PC-3 (cell line): ENCODE measurements at places on chromosomes 4 and X.
A peak's percentile ranks its signal among the peaks of the same experiment; 100 is the strongest.

DNA sequence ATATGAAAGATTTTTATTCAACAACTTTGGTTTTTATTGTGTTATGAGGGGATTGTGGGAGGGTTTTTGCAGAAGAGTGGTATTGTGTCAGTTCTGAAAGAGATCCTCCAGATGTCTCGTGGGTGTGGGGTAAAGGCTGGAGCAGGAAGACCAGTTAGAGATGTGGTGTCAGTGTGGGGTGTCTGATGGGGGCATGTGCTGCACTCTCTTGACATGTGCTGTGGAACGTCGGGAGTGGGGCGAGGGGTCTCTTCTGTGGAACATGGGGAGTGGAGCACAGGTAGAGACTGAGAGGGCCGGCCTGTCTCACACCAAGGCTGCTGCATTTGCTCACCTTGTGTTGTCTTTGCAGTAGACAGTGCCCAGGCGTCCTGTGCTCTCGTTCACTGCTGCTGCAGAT is 37.6 kb downstream of the FAM193A start:
- DNase-seq = no peak

- DNase-seq = no peak
Measured at GRCh38 chr4:81747242-81747930, 275.7 kb upstream of the RASGEF1B start.

DNA sequence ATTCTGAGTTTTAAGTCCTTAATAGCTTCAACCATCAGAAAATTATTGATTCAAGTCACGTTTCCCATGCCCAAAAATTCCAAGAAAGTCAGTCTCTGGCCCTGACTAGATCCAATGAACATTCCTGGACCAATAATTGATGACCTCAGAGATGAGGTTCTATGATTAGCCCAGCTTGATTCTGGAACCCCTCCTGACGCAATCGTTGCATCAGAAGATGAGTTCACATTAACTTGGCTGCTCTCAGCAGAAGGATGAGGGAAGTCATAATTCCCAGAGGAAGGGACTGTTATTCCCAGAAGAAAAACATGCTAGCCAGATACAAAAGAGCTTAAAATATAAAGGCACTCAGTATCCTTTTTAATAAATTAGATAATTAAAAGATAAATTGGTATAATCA is 34.3 kb upstream of the CPEB2 start:
- DNase-seq = no peak

GRCh38 chr4:185358959-185359358 is 36.8 kb downstream of the LRP2BP start:
- peak; percentile 13 for DNase-seq

DNA sequence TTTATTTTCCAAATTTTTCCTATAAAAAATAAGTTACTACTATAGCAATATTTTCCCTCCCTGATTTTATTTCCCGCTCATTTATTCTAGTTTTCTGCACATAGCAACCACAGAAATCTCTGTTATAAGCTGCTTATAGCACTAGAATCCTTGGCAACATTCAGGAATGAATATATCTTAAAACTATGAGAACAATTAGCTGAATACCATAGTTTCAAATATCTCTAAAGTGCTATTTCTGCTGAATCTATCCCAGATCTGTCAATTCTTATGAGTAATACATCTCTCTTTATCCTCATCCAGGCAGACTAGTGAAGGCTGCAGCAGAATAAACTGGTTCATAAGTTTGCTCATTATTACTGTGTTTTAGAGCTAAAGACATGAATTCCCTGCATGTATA is 622.9 kb upstream of the DIPK2B start:
- no peak for DNase-seq
